Fibroblast of skin of right quadriceps (primary cell): ENCODE measurements at places on chromosomes 1 and 21.

DNA sequence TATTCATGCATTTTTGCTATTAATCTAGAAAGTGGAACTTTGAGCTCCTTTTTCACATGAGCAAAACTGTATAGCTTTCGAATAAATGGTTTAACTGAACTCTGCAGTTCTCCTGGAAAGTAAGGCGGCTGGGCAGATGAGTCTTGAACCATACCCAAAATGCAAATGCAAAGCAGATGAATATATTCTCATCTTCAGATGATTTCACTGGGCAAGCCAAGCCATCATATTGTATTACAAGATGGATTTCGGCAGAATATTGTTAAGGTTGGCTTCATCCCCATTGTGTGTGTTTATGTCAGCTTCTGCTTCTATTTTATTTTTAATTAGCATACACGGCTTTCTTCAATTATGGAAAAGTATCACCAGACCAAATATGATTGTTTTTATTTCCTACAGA, 209.6 kb downstream of the GREM2 start:
- peak; percentile 55 for DNase-seq

- peak; percentile 32 for DNase-seq
Observed at GRCh38 chr1:221543529-221544120, 198.3 kb downstream of the DUSP10 start.

DNA sequence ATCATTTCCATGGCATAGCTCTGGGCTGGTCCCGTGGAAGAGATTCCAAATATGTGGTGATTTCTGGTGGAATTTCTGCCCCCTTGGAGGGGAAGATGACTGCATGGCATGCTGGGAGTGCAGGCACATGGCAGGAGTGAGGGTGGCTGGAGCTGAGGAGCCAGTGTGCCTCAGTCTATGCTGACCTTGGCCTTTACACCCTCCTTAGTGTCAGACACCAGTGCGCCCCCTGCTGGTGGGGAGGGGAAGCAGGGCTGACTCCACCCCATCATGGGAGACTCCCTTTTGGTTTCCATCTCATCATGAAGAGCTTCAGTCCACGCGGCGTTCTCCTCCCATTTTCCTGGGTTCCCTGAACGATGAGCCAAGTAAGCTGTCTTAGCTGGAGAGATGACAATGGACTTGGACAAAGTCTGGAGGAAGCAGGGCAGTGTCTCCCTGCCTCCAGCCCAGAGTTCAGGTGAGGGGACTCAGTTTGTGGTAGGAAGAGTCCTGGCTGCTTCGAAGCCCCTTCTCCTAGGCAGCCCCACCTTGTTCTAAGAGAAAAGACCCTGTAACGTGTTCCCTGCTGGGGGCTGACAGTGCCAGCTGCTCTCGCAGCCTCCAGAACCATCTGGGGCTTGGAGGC, 10.3 kb downstream of the ALX3 start:
- no peak for DNase-seq

DNA sequence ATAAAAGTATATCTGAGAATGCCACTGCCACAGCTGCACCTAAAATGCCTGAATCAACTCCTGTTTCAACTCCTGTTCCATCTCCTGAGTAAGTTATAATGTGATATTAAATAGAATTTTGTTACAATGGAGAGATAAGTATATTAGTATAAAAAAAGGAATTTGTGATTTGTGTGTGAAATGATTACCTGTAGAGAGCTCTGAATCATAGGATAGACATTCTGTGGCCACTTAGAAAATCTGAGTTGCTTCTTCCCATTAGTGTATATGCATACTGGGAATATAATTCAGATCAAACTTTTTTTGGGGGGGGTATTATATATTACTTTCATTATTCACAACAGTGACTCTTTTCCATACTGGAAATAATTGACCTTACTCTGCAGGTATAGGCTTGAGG, 52.9 kb downstream of the SUCO start:
- DNase-seq: no peak

GRCh38 chr1:216457356-216457755, 34.1 kb upstream of the USH2A start:
- peak; percentile 47 for DNase-seq

DNA sequence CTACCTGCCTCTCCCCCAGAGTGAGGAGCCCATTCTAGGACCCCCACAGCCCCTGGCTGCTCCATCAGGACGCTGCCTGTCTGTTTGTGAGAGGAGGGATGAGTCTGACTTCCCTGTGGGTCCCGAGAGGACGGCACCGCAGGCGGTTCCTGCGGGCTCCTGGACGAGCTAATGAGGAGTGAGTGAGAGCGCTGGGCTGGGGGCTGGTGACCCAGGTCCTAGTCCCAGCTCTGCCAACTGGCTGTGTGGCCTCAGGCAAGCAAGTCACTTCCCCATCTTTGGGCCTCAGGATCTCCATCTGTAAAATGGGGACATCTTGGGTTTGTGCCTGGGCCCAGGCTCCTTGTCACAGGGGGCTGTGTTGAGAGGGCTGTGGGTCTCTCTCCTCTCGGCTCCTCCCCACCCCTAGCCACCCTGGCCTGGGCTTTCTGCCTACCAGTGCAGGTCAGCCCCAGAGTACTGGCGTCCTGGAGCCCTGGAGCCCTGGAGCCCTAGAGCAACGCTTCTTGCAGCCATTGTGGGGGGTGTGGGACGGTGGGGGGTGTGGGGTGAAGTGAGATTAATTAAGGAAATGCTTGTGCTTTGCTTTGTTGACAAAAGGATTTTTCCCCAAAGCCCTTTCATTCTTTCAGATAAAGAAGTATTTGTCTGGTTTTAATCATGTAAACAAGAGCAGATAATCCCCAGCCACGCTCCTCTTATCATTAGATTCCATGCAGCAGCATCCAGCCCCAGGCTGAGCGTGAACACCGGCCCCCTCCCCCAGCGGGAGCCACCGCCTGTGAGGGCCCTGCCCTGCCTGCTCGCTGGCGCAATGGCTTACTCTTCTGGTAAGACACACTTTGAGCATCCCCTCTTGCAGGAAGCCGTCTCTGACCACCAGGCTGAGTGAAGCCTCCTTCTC, 26.8 kb downstream of the SLC1A7 start:
- peak; percentile 53 for DNase-seq

- DNase-seq: peak; percentile 58
Observed at GRCh38 chr1:152752225-152752624, 5.6 kb upstream of the KPRP start.

GRCh38 chr1:18010945-18011344, 96.7 kb upstream of the IGSF21 start:
- DNase-seq: no peak

DNA sequence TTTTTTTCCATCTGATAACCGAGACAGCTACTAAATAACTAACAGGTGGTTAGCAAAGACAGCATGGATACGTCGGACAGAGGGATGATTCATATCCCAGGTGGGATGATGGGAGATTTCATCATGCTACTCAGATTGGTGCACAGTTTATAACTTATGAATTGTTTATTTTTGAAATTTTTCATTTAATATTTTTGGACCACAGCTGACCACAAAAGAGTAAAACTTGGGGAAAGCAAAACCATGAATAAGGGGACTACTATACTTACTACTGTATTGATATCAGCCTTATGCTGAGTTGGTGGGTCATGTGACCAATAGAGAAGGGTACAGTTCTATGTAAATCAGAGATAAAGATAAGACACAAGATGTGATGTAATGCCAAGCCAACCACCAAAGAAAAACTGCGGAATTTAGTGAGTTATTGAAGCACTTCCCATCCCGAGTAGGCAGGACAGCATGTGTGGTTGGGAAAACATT, 248.1 kb upstream of the C1orf105 start:
- DNase-seq: peak; percentile 69

DNA sequence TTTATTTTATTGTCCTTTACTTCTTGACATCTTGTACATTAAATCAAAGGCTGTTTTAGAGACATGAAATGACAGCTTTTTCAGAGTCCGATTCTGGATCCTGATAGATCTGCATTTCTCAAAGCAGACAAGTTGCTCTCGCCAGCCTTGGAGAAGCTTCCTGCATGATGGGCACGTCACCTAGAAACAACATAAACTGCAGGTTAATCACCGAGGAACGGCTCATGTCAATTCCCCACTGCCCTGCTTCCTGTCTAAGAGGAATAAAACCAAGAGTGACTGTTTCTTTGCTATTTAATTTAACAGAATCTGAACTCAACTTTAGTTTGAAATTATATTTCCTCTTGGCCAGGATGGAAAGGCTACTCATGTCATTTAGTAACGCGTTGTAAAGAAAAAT, 77.0 kb downstream of the RWDD3 start:
- DNase-seq: no peak

GRCh38 chr1:207644852-207645634, at the start of gene CR1L:
TSS of gene CR1L (plus strand) at chr1:207645133. CDS start at chr1:207645234, 101 bp downstream.
- peak; percentile 58 for DNase-seq

DNA sequence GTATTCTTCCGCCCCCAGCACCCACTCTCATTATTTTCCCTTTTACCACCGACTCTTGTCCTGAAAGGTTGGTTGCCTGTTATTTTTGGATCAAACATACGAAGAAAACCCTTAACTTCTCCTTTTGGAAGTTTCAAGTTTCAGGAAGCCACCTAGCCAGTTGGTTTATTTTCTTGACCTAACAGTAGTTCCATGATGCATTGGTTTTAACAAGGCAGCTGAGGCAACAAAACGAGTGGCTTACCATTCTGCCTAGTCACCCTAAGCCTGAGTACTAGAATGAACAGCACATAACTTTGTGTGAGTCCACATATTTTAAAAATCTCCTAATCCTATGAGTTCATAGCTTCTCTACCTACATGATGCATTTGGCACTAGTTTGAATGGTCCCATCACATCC, 28.9 kb downstream of the OLFM3 start:
- DNase-seq: no peak

GRCh38 chr1:197356723-197357533, 88.9 kb downstream of the CRB1 start:
- DNase-seq: peak; percentile 56

DNA sequence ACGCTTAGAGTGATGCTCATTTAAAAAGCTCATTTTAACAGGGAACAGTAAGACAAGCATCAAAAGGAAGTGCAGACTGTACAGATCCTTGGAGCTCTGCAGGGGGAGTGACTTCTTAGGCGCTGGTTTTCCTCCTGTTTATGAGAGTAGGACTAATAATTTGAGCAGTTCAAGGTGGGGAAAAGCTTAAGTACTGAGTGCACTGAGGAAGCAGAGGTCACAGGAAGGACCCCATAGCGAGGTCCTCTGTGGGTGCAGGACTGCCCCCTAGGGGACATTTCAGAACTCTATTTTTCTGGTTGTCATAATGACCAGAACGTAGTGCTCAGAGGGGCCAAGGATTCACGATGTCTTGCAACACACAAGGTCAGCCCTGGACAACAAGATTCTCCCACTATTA, 112.1 kb downstream of the HLCS start:
- DNase-seq: peak; percentile 35

DNA sequence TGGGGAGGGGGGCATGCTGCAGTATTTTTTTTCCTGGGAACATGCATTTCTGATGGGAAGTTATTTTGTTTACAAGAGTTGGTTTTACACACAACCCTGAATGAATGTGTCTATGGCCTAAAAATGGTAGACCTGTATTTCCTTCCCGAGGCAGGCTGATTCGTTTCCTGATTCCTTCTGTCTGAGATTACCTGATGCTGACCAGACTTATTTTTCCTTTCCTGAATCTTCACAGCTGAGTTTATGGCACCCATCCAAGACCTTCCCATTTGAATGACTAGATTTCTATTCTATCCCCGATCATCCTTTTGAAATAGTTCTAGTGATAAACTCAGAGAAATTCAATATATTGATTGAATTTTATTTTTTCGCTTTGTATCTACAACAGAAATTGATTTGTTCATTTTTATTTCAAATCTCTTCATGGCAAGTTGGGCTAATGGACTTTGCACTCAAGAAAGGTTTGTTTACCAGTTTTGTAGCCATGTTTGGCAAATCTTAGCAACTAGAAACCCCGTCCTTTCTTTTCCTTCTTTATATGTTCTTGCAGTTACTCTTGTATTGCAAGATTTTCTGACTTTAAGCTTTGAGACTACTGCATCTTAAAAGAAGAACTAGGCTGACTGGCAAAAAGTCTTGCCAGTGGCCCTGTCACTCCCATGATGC, 15.9 kb upstream of the PLEKHM2 start:
- no peak for DNase-seq

DNA sequence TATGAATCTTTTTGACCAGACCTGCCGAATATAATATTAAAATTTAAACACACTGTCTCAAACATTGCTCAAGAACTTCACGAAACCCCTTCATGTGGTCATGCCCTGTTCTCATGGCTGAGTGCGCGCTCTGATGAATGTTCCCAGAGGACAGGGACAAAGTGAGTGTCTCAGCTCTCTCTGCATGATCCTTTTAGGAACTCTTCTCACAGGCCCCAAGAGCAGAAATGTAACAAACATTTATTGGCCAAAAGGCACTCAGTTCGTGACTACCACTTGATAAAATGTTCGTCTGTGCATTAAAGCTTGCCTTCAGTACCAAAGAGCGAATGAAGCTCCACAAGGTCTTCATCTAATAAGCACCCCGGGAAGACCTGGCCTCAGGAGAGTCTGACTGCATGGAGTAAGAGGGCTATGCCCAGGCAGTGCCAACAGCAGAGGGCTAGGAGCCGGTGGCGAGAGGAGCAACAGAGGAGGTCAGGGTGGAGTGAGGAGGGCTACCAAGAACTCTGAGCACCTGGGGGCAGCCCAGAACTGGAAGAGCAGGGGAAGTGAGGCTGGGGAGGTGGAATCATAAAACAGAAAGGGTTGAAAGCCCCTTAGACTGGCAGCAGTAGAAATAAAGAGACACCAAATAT, 171.1 kb downstream of the RHOU start:
- no peak for DNase-seq

- no peak for DNase-seq
Observed at GRCh38 chr1:237921306-237921705, 30.6 kb upstream of the ZP4 start.

DNA sequence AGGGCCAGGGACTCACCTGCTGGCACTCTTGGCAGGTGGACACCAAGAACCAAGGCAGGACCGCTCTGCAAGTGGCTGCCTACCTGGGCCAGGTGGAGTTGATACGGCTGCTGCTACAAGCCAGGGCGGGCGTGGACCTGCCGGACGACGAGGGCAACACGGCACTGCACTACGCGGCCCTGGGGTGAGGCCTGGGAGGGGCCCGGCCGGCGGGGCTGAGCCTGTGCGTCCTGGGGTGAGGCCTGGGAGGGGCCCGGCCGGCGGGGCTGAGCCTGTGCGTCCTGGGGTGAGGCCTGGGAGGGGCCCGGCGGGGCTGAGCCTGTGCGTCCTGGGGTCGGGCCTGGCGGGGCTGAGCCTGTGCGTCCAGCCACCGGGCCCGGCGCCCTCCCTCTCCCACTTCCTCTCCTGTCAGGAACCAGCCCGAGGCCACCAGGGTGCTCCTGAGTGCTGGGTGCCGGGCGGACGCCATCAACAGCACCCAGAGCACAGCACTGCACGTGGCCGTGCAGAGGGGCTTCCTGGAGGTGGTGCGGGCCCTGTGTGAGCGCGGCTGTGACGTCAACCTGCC, 4.6 kb upstream of the MMP23B start:
- no peak for DNase-seq

GRCh38 chr1:19800076-19800804, 524 bp upstream of the TMCO4 start:
- peak; percentile 82 for DNase-seq

DNA sequence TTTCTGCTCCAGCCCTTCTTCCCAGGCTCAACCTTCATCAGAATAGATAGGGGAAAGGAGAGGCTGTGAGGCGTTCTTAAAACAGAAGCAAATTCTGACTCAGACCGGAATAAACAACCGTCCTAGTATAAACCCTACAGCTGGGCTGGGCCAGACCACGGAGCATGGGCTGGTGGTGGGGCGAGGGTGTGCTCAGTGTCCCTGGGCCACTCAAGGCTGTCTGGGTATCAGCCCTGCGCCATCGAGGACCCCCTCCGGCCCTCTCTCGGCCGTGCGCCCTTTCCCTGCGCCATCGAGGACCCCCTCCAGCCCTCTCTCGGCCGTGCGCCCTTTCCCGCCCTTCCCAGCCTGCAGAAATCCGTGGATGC, 36.0 kb downstream of the CAPN2 start:
- DNase-seq: peak; percentile 45
